ENCODE measurements at places on chromosomes 5 and 9.

GRCh38 chr9:9754186-9754585 is 858.6 kb downstream of the PTPRD start:
- DNase-seq = no peak

DNA sequence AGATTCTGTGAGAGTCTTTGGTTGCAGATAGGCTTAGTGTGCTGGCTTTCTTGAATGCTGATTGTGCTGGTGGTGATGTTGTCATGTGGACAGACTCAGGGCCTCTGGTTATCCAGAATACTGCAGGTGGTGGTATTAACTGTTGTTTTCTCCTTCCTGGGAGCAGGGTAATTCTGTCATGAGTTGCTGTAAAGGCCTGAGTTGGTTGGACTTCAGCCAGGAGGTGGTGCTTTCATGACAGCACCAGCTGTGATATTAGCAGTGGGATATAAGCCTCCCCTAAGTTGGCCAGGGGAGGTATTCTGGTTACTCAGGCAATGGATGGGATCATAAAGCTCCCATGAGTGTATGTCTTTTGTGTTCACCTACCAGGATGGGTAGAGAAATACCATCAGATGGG is 16.4 kb upstream of the RNF180 start:
- DNase-seq = no peak

GRCh38 chr9:89609426-89610006 is 4.7 kb downstream of the GADD45G start:
- no peak for DNase-seq

DNA sequence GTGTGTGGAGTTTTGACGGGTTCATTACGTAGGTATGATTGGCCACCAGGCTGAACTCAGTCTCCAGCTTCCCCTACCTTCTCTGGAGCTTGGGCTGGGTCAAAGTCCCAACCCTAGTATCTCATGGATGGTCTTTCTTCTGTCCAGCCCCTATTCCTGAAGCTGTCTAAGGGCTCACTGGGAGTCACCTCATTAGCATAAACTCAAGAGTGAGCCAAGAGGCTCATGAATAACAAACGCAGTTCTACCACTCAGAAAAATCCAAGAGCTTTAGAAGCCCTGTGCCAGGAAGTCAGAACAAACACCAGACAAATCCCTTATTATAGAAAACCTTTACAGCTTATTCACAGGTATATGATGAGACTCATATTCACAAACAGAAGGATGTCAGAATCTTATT is 180.3 kb upstream of the NFIL3 start:
- DNase-seq = no peak

Measured in small intestine (tissue), 16 donors.